ENCODE measurements at places on chromosomes 7 and 10.
A peak's percentile ranks its signal among the peaks of the same experiment; 100 is the strongest.

DNA sequence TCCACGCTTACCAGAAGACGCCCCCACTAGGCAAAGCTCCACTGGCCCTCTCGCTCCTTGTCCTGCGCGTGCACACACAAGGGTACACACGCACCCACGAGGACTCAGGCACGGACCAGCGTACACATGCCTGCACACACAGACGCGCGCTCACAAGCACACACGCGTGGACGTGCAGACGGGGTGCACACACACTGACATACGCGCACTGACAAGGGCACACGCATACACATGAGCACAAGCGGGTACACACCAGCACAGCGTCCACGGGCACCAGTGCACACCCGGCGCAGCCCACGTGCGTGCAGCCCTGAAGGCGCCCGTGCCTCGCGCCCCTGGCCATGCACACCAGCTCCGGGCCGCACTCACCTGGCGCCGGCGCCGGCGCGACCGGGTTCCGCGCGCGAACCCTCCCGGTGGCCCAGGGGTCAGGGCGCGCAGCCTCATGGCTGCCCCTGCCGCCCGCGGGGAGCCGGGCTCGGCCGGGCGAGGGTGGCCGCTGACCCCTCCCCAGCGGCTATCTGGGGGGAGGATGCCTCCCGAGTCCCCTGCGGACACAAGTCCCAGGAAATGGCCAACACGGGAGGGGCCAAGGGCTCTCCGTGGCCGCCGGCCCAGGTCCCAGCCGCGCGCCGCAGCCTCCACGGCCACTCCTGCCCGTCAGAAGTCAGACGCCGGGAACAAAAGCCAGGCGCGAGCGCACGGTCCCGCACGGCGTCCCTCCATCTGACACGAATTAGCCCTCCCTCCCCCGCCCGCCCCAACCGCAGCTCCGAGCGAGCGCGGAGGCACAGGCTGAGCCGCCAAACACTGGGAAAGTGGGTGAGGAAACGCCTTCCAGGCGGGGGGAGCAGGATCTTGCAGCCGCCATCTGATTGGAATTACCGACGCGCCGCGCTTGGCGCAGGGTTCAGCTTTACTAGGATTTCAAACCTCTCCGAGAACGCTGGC lies 45.0 kb downstream of the TNS3 start:
- peak; percentile 73 for DNase-seq

DNA sequence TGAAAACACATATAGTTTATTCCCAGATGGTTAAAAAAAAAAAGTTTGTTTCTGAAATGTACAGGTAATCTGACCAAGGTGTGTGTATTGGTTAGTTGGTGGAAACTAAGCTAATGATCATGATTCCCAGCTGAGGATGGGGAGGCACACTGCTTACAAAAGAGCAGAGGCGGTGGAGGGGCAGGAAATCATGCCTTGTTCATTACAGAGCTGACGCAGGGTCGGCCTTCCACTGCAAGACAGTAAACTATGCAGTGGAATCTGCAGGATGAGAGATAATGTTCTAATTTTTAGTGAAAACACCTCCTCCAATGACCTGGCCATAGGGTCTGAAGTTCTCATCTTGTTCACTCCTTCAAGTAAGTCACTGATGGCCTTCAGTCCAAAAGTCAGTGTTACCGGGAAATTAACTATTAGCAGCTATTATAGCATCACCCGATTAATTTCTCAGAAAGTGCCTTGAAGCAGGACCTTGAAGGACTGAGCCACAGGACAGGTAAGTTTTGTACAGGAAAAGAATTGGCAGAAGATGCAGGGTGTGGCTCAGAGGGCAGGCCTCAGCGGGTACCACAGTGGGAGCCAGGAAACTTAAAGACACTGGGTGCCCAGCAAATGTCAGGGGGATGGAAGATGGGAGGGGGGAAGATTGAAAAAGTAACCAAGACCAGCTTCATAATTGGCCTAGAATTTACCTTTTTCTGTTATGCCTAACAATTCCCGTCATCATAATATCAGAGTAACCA lies 36.0 kb downstream of the MYOF start:
- no peak for DNase-seq

DNA sequence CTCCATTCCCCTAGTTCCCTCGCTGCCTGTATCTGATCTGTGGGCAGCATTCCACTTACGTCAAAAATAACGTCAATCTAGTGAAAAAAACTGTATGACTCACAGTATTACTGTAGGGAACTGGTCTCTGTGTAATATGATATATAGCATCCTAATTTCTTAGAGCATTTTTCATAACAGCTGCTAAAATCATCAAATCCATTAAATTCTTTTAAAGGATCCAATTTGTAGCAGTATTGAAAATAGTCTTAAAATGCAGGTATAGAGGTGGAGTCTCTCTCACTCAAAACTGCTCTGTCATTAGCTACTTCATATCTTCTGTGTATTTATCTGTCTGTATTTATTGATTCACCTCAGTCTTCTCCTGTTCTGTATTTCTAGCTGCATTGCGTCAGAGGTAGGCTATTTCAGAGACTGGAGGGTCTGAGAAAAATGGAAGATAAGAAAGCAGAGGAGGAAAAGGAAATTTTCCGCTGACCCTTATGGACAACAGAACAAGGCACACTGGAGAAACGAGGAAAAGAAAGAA lies 59.9 kb downstream of the PON1 start:
- DNase-seq = no peak

DNA sequence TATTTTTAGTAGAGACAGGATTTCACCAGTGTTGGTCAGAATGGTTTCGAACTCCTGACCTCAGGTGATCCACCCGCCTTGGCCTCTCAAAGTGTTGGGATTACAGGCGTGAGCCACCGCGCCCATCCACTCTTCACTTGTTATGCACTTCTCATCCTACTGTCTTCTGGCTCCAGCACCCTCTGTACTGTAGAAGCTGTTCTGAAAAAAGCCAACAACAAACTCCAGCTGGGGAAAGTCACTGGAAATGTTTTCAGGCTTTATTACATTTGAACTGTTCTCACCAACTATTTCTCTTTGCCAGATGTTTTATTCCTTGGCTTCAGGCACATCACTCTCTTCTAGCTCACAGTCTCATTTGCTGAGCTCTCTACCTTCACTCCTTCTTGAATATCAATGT lies 122.5 kb upstream of the EGR2 start:
- DNase-seq = no peak

- no peak for DNase-seq
Measured at GRCh38 chr7:8396294-8396693, 37.1 kb upstream of the NXPH1 start.

GRCh38 chr10:30238836-30239235 lies 110.2 kb downstream of the MTPAP start:
- no peak for DNase-seq

- peak; percentile 61 for DNase-seq
Measured at GRCh38 chr10:70368774-70369482, 13.5 kb downstream of the LRRC20 start.

- DNase-seq = no peak
Measured at GRCh38 chr7:50227726-50228125, 76.8 kb upstream of the IKZF1 start.

GRCh38 chr7:140458201-140458600 lies 21.1 kb downstream of the MKRN1 start:
- DNase-seq = no peak

DNA sequence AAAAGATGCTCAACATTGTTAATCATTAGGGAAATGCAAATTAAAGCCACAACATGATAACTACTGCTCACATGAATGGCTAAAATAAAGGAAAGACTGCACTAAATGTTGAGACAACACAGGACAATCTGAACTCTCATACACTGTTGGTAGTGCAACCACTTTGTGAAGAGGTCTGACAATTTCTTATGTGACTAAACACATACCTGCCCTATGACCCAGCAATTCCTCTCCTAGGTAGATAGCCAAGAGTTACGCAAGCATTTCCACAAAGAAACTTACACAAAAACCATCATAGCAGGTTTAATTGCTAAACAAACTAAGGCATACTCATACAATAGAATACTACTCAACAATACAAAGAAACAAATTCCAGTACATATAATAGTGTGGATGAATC lies 41.8 kb upstream of the HERPUD2 start:
- no peak for DNase-seq

DNA sequence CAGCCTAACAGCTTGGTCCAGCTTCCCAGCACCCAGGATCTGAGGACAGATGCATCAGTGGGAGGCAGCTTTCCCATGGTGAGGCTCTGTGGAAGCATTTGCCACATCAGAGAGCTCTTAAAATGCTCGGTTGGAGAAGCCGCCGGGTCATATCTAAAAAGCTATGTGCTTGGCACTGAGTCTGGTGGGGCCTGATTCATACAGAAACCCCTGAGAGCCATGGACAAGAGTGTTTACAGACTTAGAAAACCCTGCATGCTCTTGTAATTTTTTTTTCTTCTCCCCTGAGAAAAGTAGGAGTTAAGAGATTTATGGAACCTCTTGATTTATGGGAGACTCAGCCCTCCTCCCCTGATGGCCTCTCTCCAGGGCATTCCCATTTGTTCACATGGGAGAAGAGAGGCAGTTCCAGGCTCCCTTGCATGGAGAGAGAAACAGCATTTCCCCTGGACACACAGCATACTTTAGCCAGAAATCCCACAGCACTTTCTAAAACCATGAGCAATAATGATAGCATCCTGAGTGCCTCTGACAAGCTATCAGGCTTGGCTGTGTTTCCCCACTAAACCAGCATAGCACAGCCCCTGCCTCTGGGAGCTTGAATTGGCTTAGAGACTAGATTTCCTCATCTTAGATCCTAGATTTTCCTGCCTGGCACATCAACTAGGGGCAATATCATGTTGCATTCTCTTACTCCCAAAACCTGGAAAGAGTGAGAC lies 322.1 kb upstream of the AUTS2 start:
- no peak for DNase-seq

GRCh38 chr7:2844153-2845033 lies at the start of gene GNA12:
TSS of gene GNA12 (minus strand) at chr7:2844308. CDS start at chr7:2844161, 147 bp downstream.
- DNase-seq = peak; percentile 99

All from iPS-NIHi11 (cell line).